ENCODE measurements at places on chromosomes 13 and 19. TPM values are rescaled to one million over a fixed set of nuclear protein-coding genes. Genes with fewer than 3 reads are reported as not detected.

DNA sequence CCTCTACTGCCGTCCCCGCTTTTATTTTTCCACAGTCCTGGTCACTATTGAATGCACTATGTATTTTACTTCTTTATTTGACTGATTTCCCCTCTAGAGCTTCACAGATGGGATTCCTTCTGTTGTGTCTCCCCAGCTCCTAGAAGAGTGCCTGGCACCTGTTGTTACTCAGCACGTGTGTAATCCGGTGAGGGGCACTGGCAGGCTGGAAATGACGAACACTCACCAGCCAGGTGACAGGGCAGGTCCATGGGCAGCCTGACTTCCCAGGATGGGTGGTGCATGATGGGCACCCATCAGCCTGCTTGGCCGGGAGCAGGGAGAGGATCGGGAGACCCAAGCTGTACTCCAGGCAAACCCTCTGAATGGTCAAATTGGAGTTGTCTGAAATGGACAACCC is 67.2 kb downstream of the CEBPG start:
- DNase-seq = no peak

- peak; percentile 32 for DNase-seq
Measured at GRCh38 chr13:24893863-24894262, 129.9 kb downstream of the RNF17 start.

DNA sequence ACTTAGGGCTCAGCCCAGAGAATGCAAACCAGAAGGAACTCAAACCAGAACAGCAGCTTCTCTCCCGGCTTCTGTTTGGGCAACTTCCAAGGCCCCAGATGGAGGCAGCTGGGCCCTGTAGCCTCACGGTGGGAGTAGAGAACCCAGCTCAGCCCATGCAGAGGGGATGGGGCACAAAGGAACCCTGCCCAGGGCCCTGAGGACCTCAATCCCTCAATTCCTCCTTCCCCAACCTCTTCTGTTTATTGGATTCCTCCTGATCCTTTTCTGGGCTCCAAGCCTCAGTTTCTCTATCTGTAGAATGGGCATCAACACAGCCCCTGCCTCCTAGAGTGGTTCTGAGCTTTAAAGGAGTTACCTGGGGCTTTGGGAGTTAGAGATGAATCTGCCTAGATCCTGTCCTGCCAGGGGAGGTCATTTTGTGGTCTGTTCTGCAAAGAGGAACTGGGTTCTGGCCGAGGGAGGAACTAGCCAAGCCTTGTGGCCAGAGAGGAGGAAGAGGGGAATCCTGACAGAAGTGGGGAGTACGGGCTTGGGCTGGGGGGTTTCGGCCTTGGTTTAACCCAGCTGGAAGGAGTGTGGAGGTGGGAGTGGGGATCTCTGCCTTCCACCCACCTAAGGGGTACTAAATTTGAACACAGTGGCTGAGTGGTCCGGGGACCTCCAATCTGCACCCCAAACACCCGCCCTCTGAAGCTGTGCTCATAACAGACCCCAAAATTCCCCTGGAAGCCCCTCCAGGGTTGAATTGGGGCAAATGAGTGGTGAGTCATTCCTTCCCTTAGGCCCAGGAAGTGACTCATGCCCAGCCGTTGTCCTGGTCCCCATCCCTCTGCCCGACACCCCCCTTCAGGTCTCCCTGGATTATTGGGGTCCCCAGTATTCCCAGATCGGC is 2.7 kb downstream of the ADGRE5 start:
- DNase-seq = peak; percentile 89

GRCh38 chr19:13983213-13983889 is 22.8 kb downstream of the RFX1 start:
- DNase-seq = no peak

GRCh38 chr13:95604556-95604915 is 40.0 kb downstream of the DZIP1 start:
- DNase-seq = no peak

DNA sequence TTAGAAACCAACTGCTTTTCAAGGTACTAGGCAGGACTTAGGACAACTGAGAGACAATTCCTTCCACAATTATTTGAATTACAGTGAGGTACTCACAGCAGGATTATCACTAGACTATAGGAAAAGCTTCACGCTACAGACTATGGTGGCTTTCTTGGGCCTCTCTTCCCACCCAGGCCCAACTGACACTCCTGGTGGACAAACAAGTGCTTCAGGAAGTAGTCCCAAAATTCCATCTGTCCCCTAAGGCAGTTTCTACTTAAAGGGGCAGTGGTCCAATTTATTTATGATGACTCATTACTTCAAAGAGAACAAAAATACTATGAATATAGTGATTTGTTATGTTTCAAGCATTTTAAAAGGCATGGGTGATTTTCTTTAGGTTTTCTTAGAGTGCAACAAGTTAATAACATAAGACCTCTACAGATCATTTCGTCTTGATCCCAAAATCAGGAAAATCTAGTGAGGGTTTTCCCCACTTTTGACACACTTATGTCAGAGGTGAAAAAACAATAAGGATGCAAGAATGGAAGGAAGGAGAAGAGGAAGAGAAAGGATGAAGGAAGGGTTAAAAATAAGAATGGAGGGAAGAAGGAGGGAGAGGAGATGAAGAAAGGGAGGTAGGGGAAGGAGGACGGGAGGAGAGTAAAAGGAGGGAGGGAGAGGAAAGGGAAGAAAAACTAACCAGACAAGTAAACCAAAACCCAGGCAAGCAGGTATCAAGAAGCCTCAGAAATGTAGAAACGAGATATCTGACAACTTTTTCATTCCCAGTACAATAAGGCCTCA is 100.7 kb downstream of the SERP2 start:
- no peak for DNase-seq

GRCh38 chr19:31111741-31112140 is 237.5 kb downstream of the TSHZ3 start:
- no peak for DNase-seq

DNA sequence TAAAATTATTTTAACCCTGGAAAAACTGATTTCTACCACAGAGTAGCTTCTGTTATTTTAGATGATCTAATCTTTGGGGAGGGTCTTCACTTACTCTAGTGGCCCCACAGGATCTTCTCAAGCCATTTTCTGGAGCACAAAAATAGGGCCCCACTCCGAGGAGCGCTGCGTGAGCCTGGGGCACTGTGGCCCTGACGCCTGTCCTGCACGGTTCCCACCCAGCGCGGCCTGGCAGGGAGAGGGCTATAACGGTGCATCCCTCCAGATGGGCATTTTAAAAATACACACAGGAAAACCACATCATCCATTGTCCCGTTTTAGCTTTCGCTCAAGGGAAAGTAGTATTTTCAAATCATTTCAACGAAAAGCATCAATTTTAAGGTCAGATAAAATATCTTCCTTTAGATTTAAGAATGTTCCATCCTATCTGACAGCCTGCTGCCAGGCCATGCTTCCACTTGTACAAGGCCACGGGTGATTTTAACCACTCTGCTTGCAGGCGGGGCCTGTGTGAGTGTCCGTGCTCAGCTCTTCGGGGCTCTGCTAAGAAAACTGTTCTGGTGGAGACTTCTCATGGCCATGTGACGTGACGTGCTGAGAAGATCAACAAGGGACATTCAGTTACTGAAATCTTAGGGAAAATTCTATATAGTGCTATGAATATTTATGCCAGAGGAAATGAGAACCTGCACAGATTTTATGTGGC is 683.8 kb upstream of the SGCG start:
- no peak for DNase-seq

Gene HRC
- not detected for total RNA-seq

Gene CEACAM4
- not detected for total RNA-seq

Gene DUS3L
- 85.8 TPM for total RNA-seq

Measured in activated CD4-positive, alpha-beta T cell treated with anti-CD3 and anti-CD28 coated beads, Interleukin-2, amount 10 ng/mL, durations not matched to agents 24 days and 14 days (primary cell).